ENCODE measurements at places on chromosomes 6 and 20. TPM values are rescaled to one million over a fixed set of nuclear protein-coding genes. Genes with fewer than 3 reads are reported as not detected.

Gene FAM162B
- 5.6 TPM for polyA plus RNA-seq

Gene ABT1
- polyA plus RNA-seq, result 16.7 TPM

Gene TREML2
- polyA plus RNA-seq, result 0.09 TPM

Gene AVP
- not detected for polyA plus RNA-seq

Gene NUDT3
- polyA plus RNA-seq, result 19.1 TPM

Gene PTPRK
- 52.3 TPM for polyA plus RNA-seq

DNA sequence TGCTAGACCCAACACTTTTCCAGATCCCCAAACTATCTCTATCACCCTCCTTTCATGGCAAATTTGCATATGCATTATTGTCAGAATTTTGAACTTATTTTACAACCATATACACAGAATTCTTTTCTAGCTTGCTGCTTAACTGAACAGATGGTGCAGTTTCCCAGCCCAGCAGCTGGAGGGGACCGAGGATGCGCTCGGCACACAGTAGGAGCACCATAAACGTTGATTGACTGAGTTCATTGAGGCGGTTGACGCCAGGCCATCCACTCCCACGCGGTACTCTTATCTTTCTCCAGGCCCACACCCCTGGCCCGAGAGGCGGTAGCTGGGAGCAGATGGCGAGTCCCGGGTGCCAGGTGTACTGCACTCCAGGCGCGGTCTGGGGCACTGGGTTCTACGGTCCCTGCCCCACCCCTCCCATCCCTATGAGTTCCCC, 6.8 kb upstream of the SOX4 start:
- no peak for DNase-seq

DNA sequence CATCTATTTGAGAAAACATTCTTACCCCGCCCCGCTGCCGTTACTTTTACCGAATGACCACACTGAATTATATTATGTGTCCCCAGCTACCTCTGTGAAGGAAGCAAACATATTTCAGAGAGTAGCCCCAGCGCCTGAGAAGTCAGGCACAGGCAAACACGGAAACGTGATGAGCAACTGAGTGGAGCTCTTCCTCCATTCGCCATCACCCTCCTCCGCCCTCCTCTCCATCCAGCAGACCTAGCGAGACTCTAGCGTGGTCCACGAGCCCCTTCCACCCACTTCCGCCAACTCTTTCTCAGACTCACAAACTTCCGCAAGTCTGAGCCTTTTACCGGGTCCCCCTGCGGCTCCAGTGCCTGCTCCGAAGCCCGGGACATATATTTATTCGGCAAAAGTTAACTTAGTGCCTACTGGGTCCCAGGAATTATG, 582 bp downstream of the SNRPB start:
- DNase-seq, result peak; percentile 26

- DNase-seq, result no peak
These were observed 43.3 kb downstream of the GTF2H5 start for GRCh38 chr6:158211273-158212055.

DNA sequence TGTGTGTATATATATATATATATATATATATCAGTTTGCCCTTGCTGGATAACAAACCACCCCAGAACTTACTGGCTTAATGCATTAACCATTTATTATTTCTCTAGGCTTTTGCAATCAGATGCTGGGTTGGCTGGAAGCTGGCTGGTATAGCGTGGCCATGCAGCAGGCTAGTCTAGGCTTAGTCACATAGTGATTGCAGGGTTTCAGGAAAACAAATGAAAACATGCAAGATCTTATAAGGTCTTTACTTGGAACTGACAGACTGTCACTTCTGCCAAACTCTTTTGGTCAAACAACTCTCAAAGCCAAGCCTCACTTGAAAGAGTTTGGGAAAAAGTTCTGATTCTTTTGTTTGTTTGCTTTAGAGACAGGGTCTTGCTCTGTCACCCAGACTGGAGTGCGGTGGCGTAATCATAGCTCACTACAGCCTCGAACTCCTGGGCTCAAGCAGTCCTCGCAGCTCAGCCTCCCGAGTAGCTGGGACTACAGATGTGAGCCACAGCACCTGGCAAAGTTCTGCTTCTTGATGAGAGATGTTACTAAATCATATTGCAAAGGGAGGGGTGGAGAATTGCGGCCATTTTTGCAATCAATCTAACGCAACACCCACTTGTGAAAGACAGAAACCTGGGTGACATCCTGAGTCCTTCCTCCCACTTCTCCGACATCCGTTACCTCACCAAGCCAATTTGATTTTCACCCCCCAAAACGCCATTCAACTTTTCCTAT, 74.6 kb upstream of the RNF24 start:
- no peak for DNase-seq

DNA sequence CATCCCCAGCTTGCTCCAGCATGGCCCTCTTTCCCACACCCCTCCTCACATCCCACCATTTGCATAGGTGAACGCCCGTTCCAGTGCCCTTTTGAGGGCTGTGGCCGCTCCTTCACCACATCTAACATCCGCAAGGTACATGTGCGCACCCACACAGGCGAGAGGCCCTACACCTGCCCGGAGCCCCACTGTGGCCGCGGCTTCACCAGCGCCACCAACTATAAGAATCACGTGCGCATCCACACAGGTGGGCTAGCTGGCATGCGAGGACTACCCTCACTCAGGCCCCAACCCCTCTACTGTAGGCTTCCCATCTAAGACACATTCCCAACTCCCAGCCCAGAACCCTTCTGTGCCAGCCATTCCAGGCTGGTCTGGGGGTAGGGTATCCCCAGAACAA, 6.1 kb upstream of the DEF6 start:
- DNase-seq, result no peak

GRCh38 chr6:152119831-152120230, 312.3 kb downstream of the ESR1 start:
- DNase-seq, result no peak

- DNase-seq, result peak; percentile 40
These were observed 35.0 kb downstream of the FAM50B start for GRCh38 chr6:3884007-3884745.

- DNase-seq, result no peak
These were observed 254.3 kb downstream of the LMBRD1 start for GRCh38 chr6:69542494-69542893.

GRCh38 chr20:56952258-56953047, 314.0 kb downstream of the BMP7 start:
- DNase-seq, result no peak
